ENCODE measurements at places on chromosomes 5 and 9. TPM values are rescaled to one million over a fixed set of nuclear protein-coding genes. Genes with fewer than 3 reads are reported as not detected.

DNA sequence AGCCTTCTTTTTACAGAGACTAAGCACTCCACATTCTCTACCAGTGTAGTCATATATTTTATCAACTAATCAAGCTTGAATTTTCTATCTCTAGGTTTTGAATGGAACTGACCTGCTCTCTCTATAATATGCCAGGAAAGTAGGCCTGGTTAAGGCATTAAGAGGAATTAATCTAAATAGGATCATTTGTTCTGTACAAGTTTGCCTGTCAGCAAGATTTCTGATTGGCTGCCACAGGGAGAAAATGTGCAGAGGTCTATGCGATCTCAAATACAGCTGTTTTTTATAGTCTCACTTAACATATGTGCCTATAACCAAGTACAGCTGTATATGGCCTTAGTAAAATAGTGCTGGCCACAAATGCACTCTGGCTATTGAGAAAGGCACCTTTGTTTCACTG lies 418.8 kb downstream of the KDM4C start:
- no peak for DNase-seq

Gene ROR2
- 14.2 TPM for polyA plus RNA-seq

GRCh38 chr9:36126016-36126730 lies 10.4 kb upstream of the GLIPR2 start:
- no peak for DNase-seq

Gene SH3PXD2B
- polyA plus RNA-seq = 33.6 TPM

GRCh38 chr5:160799184-160799583 lies 52.8 kb downstream of the ATP10B start:
- DNase-seq = no peak

DNA sequence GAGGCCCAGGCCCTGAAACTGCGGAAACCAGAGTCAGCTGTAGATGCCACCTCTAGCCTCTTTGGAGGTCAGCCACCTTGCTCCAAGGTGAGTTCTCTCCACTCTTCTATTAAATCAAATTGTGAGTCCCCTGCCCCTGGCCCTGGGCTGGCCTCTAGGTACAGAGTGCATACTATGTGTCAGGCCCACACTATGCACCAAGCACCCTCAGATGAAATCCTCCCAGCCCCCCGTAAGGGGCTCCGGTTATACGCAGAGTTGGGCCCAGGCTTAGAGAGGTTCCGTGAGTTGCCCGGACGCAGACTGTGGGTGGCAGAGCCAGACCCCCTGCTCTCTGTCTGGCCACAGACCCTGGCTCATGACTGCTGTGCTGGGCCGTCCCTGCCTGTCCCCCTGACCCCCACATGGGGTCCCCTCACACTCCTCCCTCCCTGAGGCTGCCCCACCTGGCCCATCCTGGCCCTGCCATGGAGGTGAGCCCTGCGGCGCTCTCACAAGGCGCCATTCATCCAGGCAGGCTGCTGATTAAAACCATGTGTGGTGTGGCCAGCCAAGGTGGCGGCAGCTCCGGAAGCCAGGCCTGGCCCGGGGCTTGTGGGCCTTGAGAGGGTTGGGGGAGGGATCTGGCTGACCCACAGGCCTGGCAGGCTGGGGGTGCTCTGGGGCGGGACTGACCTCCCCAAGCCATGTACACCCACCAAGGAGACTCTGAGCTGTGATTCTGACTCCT lies 65.5 kb upstream of the SYNPO start:
- DNase-seq = no peak

GRCh38 chr5:122870219-122870856 lies 24.9 kb downstream of the SNX24 start:
- DNase-seq = no peak

DNA sequence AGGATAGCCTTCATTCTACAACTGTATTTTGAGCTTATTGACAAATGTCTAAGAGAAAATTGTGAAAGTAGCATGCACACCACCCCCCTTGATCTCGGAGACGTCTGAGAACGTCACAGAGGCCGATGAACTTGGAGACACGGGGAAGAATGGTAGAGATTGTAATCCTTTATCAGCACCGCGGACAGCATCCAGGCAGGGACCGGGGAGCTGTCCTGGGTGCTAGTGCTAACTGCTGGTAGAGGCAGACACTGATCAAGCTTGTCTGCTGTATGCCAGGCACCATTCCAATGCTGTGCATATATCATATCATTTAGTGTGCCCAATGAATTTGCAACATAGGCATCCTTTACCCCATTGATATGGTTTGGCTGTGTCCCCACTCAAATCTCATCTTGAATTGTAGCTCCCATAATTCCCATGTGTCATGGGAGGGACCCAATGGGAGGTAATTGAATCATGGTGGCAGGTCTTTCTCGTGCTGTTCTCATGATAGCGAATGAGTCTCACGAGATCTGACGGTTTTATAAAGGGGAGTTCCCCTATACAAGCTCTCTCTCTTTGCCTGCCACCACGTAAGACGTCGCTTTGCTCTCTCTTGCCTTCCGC lies 98.8 kb downstream of the LHX2 start:
- DNase-seq = peak; percentile 58

DNA sequence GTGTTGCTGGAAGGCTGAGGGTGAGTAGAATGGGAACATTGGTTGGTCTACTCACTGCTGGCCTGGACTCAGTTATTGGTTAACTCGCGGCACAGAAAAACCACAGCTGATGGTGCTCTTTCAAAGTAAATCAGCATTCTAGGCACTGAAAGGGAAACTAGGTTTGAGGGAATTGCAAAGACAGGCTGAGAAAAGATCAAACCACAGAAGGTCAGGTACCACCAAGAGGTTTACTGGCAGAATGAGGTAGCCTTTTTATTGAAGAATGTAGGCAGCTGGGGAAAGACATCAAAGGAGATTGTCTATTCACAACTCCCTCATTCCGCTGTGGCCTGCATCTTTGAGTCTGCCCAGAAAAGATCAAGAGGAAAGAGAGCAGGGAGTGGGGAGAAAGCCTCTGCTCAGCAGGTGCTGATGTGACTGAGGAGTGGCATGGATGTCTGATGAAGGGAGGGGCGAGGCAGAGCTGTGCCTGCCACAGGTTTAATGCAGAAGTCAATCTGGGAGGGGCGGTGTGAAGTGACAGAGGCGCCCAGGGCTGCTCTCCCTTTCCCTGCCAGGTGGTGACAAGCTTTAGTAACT lies 255.5 kb downstream of the MAN2A1 start:
- no peak for DNase-seq

Gene CNTLN
- 14.0 TPM for polyA plus RNA-seq

Gene TMEM215
- polyA plus RNA-seq = 0.28 TPM

DNA sequence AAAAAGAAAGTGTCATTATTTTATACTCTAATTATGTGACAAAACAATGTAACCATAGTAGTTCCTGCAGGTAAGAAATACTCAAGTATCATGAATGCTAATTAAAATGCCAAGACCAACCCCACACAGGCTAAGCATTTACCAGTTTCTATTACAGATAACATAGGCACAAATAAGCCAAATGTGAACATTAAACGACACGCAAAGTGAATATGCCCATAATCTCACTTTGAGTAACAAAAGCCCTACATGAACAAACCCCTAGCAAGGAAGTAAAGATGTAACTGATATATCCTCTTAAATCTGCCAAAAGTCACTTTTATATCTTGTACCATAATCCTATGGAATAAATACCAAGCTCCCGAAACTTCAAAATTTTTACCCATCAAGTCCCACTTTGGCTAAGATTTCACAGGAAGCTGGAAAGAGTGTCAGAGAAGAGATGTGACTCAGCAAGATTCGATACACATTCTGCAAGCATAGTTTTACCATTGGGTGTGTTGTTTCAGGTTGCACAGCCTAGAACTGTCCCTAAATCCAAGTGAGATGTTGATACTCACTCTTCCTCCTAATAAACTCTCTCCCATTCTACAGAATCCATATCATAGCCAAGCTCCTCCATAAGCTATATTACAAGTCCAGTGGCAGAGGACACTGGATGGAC lies 28.8 kb downstream of the TRPM6 start:
- DNase-seq = no peak

- DNase-seq = no peak
Measured at GRCh38 chr5:150750469-150750868, 8.3 kb downstream of the DCTN4 start.

Gene WNT8A
- polyA plus RNA-seq = 0.27 TPM

Gene PCSK5
- 14.1 TPM for polyA plus RNA-seq

DNA sequence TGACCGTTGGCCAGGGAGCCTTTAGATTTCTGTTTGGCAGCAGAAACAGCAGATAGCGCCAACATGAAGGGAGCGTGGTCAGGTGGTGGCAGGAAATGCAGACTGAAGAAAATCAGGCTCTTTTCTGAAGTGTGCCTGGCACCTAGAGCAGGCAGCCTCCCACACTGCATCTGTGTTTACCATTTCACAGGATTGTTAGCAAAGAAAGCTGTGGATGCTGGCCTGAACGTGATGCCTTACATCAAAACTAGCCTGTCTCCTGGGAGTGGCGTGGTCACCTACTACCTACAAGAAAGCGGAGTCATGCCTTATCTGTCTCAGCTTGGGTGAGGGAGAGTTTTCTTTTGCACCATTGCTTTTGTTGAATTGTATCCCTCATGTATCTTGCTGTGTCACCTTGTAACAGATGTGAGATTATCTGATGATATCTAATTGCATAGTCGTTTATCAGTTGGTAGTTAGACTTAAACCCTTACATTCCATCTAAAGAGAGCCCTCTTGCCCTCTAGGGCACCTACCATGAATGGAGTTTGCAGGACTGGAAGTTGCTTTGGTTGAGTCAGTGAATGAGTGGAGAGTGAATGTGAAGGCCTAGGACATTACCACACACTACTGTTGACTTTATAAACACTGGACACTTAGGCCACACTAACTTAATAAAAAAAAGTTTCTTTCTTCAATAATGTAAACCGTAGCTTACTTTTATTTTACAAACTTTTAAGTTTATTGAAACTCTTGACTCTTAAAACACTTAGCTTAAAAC lies 42.8 kb downstream of the ACO1 start:
- DNase-seq = no peak

GRCh38 chr5:163193886-163194285 lies 243.5 kb upstream of the CCNG1 start:
- no peak for DNase-seq

GRCh38 chr9:87431837-87432236 lies 65.8 kb upstream of the DAPK1 start:
- no peak for DNase-seq

DNA sequence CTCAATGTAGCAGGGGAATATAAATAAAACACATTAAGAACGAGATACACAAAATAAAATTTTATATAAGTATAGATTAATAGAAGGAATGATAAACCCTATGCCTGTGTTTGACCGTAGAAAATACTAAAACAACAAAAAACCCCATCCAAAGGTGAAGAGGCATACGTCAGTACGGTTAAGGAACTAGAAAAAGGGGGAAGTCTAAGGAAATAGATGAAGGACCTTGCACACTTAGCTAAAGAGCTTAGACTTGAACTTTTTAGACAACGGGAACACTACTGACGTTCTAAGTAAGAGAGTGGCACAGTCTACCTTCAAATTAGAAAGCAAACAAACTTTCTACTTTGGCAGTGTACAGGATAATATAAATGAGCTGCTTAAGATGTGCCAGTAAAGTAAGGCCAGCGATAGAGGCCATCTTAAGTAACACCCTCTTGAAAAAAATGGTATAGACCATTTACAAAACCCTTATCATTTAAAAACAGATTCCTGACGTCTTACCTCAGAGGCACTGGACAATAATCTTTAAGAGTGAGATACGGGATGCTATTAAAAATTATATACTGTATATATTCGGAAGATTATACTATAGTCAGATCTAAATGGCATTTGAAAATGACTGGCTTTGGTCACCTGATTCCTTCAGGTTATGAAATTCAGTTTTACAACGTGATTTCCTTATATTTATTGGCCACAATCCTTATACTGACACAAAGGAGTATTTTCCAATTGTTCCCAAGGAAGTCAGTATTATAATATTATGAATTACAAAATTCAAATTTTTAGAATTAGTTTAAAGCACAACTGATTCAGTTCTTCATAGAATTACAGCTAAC lies 8.5 kb downstream of the PANK3 start:
- DNase-seq = no peak

- DNase-seq = no peak
Measured at GRCh38 chr5:196350-196749, 5.1 kb downstream of the LRRC14B start.

GRCh38 chr9:113687680-113688371 lies 188.3 kb upstream of the ZNF618 start:
- DNase-seq = no peak

DNA sequence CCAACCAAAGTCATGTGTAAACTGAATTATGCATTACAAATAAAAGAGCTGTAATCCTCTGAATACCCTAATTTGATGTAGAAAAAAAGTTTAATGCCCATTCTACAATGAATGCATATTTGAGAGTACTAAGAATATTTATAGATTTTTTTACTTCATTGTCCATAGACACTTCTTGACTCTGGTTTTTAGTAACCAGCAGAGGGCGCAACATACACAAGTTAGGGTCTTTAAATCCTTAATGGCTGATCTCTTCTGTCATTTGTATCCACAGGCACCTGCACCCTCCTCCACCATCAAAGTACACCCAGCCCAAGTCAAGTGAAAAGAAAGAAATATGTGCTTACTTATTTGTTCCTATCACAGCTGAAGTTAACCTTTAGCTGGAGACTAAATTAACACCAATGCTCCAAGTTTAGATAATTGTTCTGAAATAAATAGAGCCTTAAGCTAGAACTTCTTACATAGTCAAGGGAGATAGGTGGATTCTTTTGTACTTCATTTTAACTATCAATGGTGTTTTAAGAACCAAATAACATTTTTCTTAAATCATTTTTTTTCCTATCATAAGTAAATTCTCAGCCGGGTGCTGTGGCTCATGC lies 524.2 kb upstream of the DAB2 start:
- DNase-seq = peak; percentile 48

- DNase-seq = no peak
Measured at GRCh38 chr9:23682891-23683431, 143.1 kb downstream of the ELAVL2 start.

GRCh38 chr9:20284601-20285289 lies 337.6 kb downstream of the MLLT3 start:
- DNase-seq = no peak

Gene KCNV2
- not detected for polyA plus RNA-seq
